GM23248 (cell line): ENCODE measurements at places on chromosomes 5 and 9.
A peak's percentile ranks its signal among the peaks of the same experiment; 100 is the strongest.

GRCh38 chr5:78887384-78888118 is 97.6 kb downstream of the ARSB start:
- no peak for DNase-seq

DNA sequence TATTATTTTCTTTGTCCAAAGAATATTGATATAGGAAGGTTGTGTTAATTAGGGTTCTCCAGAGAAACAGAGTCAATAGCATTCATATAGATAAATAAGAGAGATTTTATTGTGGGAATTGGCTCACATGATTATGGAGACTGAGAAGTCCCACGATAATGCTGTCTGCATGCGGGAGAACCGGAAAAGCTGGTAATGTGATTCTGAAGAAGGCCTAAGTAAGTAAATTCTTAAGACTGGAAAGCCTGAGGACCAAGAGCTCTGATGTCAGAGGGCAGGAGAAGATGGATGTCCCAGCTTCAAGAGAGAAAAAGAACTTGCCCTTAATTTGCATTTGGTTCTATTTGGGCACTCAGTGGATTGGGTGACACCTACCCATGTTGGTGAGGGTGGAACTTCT is 307.4 kb upstream of the C9orf72 start:
- no peak for DNase-seq

DNA sequence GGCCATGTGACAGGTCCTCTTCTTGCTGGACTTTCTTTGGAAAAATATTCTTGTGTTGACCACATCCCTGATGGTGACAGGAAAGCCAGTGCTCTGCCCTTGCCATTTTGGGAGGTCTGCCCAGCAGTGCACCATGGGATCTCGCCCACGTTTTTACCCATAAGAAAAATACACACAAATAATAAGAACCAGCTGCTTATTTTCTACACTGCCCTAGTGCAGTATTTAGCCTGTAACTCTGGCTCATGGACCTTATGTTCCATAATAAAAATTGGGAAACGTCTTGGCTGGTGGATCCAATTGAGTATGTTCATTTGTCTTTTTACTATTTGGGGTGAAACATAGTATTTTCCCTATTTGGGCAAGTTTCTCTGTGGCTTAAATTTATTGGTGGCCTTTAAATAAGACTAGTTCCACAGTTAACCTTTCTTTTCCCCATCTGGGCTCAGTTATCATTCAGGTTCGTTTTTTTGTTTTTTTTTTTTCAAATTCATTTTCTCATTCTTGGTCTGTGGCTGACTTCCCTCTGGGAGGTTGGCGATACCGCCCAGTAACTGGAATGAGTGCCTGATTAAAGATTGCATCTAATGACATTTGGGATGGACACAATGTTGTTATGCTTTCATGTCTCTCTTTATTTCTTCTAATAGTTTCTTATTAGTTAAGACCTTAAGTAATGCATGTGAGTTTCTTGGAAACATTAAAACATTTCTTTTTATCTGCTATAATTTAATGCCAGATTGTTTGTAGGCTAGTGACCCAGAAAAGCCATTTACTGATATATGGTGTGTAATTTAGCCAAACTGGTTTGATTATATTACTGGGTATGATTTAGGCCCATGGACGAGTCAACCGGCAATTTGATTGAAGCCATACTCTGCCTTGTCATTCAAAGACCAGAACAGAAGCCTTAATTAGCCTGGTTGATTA is 163.7 kb downstream of the FGF10 start:
- DNase-seq = no peak

GRCh38 chr5:34655354-34655991 is 655 bp upstream of the RAI14 start:
- DNase-seq = peak; percentile 90

GRCh38 chr5:38379350-38379937 is 121.1 kb downstream of the EGFLAM start:
- DNase-seq = no peak

- DNase-seq = peak; percentile 83
Observed at GRCh38 chr5:111953351-111954127, 196.5 kb upstream of the NREP start.

- DNase-seq = no peak
Observed at GRCh38 chr9:92749934-92750315, 14.7 kb downstream of the BICD2 start.

DNA sequence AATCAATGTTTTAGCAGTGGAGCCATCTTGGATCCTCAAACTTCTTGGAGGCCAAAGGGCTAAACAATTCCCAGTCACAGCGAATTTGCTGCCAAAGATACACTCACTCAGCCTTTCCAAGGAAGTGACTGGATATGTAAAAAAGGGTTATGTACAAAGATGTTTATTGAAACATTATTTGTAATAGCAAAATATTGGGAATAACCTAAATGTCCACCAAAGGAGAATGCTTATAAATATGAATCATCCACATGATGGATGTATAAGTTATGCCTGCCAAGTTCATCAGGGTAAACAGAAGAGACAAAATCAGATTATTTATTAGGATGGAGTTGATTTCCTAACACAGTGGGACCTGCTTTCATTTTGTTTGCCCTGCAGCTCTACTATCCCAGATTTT is 145.2 kb upstream of the ABCA1 start:
- peak; percentile 39 for DNase-seq

GRCh38 chr5:137348759-137349158 is 150.4 kb downstream of the SPOCK1 start:
- DNase-seq = no peak

GRCh38 chr9:134962065-134962972 is 44.6 kb upstream of the FCN1 start:
- no peak for DNase-seq

GRCh38 chr9:8816361-8816760 is 1016.8 kb upstream of the DMAC1 start:
- DNase-seq = no peak

- no peak for DNase-seq
Observed at GRCh38 chr5:127754706-127755105, 51.5 kb downstream of the CCDC192 start.

DNA sequence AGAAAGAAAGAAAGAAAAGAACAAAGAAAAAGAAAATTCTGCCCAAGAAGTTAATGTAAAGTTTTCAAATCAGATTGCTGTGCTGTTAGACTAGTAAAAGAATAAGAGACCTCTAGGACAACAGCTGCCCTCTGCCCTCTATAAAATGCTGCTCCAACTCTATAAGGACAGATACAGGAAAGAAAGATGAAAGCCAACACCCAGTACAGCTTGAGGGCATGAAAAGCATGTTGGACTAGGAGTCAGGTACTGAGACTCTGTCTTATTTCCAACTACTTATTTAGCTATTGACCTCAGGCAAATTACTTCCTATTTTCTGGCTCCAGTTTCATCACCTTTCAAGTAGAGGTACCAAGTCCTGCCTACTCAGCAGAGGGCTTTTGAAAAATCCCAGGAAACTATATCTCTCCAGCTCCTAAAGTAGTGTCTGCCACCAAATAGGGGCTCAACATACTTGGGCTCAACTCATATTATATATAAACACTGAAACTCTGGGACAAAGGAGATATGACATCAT is 5.7 kb downstream of the HBEGF start:
- DNase-seq = no peak

GRCh38 chr9:111966124-111966723 is 69.6 kb downstream of the UGCG start:
- no peak for DNase-seq

- peak; percentile 72 for DNase-seq
Observed at GRCh38 chr5:122195802-122196394, 66.6 kb downstream of the ZNF474 start.

DNA sequence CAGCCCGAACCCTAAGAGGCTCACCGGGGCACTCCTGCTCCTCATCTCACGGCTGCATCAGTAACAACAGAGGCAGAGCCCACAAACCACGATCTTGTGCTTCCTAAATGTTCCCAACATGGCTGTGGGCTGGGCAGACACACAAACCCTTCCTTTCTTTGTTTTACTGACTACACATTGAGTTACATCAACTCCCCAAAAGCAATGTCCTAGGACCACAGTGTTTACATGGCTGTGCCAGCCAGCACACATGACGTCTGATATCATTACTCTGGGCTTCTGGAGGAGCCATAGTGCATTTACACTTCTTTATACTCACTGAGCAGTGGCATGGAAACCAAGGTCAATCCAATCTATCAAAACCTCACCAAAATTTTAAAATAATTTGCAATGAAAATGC is 101.4 kb downstream of the LHFPL2 start:
- peak; percentile 68 for DNase-seq

DNA sequence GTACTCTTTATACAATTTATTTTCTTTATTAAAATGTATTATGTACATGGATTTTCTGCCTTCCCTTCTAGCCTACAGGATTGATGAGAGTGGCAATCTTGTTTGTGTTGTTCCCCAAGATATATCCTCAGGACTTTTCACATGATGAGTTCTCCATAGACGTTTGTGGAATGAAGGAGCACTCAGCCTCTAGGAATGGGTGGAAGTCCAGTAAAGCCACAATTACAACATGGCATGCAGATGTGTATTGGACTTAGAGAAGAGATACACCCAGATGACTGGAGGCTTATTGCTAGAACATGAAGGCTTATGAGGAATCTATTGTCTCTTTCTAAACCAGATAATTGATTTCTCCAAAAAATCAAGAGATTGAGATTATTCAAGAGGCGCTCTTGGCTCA is 8.2 kb upstream of the DOCK2 start:
- DNase-seq = peak; percentile 90

DNA sequence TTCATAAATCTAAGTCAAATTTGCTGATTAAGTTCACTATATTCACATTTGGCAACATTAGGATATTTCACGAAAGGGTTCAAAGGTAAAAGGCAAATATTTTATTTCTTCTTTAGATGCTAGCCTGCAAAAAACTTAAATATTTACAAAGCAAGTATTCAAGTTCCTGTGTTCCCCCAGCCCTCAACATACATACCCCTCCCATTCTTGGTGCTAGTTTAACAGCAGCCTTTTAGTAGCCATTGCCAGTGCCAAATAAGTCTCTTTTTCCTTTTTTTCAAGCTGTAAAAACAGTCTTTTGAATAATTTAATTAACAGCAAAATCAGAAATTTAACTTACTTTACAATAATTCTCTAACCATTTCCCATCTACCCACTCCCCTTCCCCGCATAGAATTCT is 288.5 kb upstream of the TMEM161B start:
- no peak for DNase-seq

GRCh38 chr5:143605403-143606005 is 202.0 kb upstream of the NR3C1 start:
- DNase-seq = no peak

DNA sequence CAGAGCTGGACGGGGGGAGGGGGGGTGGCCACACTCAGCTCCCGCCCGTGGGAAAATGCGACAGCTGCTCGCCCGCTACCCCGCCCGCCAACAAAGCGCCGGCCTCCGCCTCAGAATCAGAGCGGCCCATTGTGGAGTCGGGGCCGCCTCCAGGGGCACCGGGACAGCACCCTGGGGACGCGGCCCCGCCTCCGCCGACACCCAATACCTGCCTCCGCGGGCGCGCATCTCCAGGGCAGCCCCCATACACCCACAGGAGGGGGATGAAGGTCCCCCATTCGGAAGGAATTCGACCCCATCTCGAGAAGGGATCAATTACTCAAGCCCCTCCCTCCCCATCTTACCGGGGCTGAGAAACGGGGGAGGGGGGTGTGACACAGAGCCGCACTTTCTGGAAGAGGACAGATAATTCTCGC is 1.3 kb downstream of the NOTCH1 start:
- DNase-seq = peak; percentile 54

- no peak for DNase-seq
Observed at GRCh38 chr9:98834386-98834785, 26.9 kb downstream of the GALNT12 start.

GRCh38 chr5:15385037-15385436 is 114.9 kb upstream of the FBXL7 start:
- no peak for DNase-seq

- DNase-seq = no peak
Observed at GRCh38 chr5:40988746-40989510, 79.6 kb downstream of the C7 start.

GRCh38 chr9:12916042-12916441 is 141.2 kb downstream of the LURAP1L start:
- peak; percentile 57 for DNase-seq

DNA sequence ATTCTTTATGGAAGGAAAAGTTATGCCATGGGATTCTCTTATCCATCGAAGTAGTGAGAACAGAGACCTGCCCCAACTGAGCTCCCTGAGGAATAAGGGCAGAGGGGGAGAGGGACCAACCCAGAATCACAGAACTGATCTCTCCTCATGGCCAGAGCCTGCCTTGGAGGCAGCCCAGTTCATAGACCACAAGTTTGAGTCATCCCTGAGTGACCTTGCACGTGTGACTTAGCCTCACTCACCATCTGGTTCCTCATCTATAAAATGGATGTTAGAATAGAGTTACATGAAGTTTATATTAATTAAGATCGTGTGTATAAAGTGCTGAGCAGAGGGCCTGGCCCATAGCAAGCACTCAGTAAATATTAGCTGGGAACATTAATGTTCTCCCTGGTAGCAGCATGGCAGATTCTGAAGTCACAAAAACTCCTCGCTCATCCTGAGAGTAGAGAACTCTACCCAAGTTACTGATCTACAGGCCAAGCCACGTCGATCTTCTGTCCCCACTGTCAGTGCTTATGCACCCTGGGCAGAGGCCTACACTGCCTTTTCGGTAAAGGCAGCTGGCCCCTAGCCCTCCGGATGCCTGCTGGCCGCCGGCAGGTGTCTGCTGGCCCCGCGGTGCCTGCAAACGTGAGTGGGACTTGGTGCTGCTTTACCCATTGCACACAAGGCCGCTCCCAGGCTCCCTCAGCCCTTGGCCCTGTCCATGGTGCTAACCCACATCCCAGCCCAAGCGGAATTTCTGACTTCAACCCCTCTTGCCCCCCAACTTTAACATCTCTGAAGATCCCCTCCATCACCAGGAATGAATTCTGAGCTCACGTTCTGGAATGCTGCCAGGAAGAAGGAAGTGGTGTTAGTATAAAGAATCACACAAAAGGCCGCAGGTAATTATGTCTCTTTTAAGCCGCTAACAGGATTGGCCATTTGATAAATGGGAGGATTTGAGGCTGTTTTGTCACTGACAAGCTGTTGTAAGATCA is 61.1 kb upstream of the ARAP3 start:
- DNase-seq = peak; percentile 60

DNA sequence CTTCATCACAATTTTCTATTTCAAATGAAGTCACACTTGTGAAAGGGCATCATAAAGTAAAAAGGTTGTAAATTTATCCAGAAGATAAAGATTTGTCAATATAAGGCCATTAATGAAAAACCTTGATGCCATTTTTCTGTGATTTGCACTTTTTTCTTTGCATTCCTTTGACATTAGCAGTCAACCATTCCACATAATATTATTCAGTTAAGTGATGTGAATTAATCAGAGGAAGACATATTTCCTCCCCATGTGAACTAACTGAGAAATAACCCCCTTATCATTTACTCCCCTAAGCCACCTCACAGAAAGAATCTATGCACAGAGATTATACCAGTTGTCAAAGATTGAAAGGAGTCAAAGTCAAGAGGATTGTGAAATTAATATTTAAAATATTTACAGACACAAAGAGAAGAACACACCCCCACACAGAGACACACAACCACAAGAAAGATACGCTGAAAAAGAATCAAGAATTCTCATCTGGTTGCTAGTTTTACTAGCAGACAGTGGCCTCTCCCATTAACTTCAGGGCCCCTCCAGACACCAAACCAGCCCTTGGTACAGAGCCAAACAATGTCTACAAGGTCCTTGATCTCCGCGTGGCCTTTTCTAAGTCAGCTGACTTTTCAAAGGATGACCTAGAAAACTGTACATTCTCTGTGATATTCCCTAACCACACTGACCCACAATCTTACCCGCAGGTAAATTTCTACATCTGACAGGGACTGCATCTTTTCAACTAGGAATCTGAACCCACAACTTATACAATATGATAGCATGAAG is 29.5 kb downstream of the GNAQ start:
- DNase-seq = peak; percentile 49

- no peak for DNase-seq
Observed at GRCh38 chr9:86547571-86547970, 193.4 kb upstream of the TUT7 start.

- peak; percentile 3 for DNase-seq
Observed at GRCh38 chr5:101047181-101047580, 144.1 kb upstream of the ST8SIA4 start.
